ENCODE measurements at places on chromosomes 16 and 17.

DNA sequence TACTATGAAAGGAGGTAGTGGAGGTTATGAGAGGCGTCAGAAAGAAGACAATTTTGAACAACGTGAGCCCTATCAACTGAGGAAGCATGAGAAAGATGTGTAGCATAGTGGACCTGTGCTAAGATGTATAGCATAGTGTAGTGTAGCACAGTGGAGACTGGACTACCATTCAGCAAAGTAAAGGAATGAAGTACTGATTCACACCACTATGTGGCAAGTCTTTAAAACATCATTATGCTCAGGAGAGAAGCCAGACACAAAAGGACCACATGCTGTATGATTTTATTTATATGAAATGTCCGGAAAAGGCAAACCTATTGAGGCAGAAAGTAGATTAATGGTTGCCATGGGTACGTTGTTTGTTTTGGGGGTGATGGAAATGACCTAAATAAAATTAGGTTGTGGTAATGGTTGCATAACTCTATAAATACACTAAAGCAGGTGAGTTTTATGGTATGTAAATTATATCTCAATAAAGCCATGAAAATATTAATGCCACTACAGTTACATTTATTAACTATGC is 20.4 kb upstream of the XYLT1 start:
- DNase-seq, result no peak

DNA sequence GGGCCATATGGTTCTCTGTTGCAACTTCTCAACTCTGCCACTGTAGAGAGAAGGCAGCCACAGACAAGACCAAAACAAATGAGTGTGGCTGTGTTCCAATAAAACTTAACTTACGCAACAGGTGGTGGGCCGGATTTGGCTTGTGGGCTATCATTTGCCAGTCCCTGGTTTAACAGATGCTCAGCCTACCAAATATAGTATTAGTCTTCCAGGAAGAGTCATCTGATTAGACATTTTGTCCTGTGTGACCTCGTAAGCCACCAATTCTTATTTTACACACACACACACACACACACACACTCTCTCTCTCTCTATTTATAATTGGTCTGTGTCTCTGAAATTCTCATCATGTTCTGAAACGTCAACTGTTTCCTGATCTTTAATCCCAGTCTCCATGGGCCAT is 245.9 kb downstream of the XYLT1 start:
- no peak for DNase-seq

DNA sequence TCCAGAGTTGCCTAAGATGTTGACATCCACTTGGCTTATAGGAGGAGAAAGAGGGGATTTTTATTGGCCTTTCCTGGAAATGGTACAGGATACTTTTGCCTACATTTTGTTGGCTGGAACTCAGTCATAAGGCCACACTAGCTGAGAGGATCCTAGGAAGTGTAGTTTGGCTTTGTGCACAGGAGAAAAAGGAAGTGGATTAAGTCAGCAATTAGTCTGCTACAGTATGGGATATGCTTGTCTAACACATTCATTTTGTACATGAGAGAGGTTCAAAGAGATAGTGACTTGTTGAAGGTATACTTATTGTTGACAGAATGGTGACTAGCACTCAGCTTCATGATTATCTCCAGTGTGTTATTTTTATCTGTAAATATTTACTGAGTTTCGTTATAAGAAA is 10.3 kb downstream of the UTP18 start:
- no peak for DNase-seq

GRCh38 chr16:67987460-67988160 is 7.3 kb upstream of the DPEP3 start:
- no peak for DNase-seq

DNA sequence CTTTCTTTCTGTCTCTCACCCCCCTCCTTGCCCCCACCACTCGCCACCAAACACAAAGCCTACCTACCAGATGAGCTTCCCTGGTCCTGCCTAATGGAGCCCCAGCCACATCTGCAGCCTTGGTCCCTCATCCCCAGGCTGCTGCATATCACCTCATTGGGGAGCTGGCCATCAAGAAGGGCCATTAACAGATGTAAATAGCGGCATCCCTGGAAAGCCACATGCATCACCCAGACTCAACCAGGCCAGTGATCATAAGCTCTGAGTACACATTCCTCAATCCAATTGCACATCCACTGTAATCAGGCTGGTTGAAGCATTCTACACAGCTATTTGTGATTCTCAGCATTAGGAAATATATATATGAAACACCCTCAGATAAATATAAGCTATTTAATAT is 211.7 kb upstream of the C17orf78 start:
- DNase-seq, result no peak

DNA sequence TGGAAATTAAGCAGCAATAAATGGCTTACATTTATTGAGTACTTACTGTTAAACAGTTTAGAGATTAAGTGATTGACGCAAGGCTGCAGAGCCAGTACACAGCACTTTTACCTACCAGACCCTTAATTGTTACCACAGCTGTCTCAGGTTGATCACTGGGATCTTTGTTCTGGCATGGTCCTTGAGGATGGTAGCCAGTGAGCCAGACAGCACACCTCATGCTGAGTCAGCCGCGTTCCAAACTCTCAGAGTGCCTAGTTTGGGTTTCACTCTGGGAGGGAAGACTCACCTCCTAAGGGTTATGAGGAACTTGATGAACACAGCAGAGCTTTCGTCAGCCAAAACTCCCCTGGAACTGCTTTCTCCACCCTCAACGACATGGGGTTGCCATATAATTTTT is 20.4 kb downstream of the CDH3 start:
- DNase-seq, result no peak

- DNase-seq, result no peak
These were observed 22.0 kb upstream of the TAOK1 start for GRCh38 chr17:29368161-29368560.

- DNase-seq, result no peak
These were observed 148.7 kb downstream of the AIPL1 start for GRCh38 chr17:6286233-6286632.

- no peak for DNase-seq
These were observed 5.8 kb downstream of the DHX38 start for GRCh38 chr16:72099377-72099818.

DNA sequence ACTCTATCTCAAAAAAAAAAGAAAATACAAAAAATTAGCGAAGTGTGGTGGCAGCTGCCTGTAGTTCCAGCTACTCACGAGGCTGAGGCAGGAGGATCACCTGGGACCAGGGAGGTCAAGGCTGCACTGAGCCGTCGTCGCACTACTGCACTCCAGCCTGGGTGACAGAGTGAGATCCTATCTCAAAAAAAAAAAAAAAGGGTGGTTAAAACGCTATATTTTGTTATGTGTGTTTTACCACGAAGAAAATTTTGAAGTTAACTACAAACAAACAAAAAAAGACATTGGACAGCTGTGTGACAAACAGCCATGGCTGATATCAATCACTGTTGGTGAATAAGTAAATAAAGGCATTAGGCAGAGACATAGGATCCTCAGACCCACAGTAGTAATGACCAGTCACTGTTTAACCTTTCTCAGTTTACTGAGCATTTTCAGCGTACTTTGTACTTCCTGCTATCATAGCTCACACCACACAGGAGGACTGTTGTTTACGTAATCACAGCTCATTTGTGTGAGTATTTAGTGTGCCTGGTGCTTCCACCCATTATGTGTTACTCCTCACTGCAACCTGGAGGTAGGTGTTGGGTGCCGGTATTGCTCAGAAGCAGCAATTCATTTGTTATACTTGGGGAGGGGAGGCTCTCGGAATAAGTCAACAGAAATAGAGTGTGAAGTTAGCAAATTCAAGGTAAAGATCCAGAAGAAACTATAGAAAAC is 55.4 kb downstream of the COPRS start:
- DNase-seq, result no peak

- DNase-seq, result no peak
These were observed 323.2 kb upstream of the CDH5 start for GRCh38 chr16:66043326-66043725.

DNA sequence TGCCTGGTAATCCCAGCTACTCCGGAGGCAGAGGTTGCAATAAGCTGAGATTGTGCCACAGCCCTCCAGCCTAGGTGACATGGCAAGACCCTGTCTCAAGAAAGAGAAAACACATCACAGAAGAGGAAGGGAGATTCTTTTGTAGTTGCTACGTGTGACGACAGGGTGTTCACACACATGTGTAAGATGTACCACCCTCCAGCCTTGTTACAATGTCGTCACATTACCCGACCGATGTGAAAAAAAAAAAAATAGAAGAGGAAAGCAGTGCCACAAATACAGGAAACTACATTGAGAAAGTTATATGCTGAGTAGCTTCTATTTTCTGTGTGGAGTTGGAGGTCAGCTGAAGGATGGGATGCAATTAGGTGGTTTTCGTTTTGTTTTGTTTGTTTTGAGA is 56.0 kb downstream of the CLUH start:
- DNase-seq, result no peak

DNA sequence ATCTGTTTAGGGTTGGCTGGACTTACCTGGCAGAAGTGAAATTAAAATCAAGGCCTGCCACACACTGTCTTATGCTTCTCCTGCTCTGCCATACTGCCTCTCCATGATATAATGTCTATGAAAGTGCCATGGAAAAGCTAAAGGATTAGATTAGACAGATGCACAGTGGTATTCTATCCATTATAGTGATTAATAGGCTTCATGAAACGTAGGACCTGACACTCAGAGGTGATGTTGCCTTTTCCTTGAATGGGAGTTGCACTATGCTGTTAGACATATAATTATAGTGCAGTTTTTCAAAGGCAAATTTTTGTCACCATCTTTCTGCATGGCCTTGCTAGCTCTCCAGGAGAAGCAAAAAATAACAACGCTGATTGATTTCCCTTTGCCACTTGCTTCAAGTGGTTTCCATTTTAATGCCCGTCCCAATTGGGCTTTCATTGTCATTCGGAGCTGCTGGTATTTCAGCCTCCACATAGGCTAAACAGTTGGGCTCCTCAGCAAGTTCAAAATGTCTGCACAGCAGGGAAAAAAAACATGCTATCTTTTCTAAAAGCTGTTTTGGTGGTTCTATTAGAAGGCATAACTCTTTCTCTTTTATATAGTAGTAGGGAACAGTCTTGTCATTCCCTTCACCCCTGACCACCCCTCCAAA is 502.8 kb upstream of the GOT2 start:
- DNase-seq, result no peak

DNA sequence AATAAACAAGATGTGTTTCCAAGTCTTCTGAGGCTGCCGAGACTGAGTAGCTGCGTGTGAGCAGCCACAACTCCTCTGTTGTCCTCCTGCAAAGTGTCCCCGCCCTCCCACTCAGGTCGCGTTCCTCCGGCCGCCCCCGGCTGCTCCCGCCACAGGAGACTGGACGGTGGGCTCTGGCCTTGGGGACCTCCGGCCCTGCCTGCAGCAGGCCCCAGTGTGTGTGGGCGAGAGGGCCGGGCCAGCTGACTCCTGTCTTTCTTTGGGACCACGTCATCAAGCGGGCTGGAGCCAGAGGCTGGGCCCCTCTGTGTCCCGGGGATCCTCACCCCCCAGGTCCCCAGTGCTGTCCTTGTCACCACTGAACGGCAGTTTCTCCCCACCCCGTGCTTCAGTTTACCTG is 175.3 kb downstream of the NPIPB11 start:
- DNase-seq, result peak; percentile 62

DNA sequence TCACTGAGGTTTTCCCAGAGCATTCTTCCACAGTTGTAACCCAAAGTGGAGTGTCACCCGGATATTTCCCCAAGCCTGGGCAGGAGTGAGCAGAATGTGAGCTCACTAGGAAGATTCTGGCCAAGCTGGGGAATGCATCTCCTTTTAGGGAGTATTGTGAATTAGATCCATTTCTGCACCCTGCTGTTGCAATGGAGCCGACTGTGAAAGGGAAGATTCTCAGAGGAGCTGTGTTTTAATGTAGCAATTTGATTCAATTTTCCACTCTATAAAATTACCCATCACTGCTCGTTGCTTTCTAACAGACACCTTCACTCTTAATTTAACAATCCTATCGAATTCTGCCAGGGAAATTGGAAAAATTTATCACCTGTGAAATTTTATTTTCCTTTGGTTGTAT is 70.8 kb downstream of the SNX11 start:
- no peak for DNase-seq

- no peak for DNase-seq
These were observed 20.4 kb downstream of the GOT2 start for GRCh38 chr16:58713742-58714141.

- DNase-seq, result no peak
These were observed 587 bp downstream of the RNF157 start for GRCh38 chr17:76239538-76240274.

DNA sequence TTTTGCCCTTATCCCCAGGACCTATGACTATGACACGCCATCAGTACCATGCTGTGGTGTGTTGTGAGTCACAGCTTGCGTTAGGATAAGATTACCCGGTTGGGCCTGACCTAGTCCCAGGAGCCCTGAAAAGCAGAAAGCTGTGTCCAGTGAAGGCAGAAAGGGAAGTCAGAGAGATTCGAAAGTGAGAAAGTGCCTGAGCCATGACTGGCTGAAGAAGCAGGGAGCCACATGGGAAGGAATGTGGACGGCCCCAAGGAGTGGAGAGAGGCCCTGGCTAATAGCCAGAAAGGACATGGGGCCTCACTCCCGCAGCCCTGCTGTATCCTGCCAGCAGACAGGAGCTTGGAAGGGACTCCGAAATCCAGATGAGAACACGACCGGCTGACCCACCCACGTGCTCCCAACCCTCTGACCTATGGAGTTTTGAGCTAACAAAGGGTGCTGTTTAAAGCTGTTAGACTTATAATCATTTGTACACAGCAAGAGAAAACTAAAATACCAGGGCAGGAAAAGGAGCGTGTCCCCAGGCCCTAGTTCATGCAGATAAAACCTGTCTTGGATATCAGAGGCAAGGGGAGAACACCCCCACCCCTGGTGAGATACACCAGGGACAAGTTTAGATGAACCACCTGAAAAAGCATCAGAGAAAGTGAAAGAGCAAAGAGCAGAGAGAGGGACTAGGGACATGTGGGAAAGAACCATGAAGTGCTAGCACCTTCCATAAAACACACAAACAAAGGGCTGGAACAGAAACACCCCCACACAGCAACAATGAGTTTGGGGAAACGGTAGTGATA is 115.3 kb downstream of the SLC39A11 start:
- DNase-seq, result no peak

- no peak for DNase-seq
These were observed 13.5 kb downstream of the PSMD7 start for GRCh38 chr16:74309789-74310781.
